Tibial artery (tissue), 4 donors: ENCODE measurements at places on chromosomes 7 and 10.

- no peak for DNase-seq
Observed at GRCh38 chr10:127926455-127926854, 19.6 kb downstream of the PTPRE start.

DNA sequence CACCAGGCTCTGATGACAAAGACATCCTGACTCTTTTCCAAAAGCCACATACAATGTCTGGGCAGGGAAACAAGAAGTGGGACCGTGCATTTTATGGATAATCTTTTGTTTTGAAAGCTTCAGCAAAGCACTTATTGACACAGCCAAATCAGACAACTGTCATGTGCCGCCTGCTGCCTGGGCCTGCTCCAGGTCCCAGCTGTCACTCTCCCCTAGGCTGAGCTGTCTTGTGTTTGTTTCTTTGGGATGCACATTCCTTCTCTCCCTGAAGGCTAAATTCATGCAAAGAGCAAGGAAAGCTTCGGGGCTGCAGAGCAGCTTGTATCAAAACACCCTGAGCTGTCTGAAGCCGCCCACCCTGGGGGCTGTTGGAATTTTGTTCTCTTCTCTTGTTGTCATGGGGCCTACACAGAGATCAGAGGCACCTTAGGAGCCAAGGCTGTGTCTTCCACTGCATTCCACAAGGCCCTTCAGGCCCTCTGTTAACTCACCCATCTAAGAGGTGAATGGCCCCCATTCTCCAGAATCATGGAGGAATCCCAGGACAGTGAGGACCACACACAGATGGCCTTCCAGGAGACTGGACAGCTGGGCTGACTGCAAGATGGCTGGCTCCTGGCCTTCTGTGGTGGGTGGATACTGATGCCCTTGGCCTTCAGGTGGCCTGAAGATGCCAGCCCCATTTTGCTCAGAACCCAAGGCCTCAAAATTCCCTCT lies 17.8 kb upstream of the SLC18A2 start:
- DNase-seq: peak; percentile 31

- peak; percentile 60 for DNase-seq
Observed at GRCh38 chr7:676246-676971, 50.1 kb upstream of the DNAAF5 start.

DNA sequence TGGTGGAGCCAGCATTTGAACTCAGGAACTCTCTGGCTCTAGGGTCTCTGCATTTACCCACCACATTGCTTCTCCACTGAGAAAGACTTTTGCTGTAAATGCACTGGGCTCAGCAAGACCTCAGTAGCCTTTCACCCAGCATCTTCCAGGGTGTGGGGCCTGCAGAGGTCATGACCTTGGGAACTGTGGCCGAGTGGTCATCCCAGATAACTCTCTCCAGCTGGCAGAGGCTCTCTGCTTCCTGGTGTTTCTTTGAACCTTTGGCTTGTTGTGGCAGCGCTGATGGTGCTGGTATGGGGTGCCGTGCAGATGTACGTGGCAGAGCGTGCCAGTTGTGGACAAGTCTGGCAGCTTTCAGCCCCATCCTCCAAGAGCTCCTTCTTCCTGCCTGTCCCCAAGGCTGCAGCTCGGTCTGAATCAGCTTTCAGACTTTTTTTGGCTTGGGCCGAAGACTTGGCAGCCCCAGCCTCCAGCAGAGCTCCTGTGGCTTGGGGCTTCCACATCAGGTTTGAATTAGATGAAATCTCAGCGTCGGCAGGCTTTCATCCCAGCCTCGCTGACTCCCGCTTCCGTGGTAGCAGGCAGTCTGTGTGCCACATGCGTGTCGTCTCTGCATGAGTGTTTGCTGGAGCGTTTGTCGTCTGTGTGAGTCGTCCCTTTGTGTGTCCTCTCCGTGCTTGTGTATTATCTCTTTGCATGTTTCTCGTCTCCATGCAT lies 21.5 kb downstream of the ADAMTS14 start:
- DNase-seq: peak; percentile 27

DNA sequence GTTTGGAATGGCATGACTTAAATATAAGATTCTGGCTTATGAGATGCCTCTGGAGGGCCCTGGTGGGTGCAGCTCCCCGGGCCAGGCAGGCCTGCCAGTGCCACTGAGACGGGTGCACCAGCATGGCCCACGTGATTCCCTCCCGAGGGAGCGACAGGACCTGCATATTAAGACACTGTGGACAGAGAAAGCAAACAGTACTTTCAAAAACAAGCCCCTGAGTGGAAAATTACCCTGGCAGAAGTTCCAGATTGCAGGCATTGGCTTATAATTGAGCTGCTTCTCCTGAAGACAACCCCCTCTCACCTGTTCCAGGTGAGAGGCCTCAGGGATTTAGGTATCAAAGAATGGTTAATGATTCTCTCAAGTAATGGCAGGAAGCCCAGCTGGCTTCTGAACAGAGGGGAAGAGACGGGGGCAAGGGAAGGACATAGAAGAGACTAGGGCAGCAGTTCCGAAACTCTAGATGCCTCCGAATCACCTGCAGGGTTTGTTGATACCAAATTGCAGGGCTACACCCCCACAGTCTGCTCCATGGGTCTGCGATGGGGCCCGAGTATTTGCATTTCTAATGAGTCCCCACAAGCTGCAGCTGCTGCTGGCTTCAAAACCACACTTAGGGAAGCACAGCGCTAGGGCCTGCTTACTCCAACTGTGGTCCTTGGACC lies 66.0 kb upstream of the DOCK1 start:
- no peak for DNase-seq

DNA sequence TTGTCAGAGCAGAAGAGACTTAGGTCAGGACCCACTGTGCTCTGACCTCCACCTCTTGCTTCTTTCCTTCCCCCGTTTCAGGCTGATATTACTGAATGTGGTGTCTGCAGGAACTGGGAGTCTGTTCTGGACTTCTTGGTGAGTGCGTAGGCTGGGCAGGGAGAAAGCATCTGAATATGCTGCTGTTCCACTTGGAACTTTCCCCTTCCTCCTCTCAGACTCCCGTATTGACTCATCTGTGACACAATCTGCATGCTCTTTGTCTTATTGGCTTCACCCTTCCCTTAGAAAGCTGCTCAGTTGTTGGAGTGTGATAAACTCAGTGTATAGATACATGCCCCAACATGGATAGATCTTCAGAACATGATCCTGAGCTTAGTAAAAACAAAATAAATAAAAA lies 137.6 kb upstream of the HABP2 start:
- DNase-seq: no peak

DNA sequence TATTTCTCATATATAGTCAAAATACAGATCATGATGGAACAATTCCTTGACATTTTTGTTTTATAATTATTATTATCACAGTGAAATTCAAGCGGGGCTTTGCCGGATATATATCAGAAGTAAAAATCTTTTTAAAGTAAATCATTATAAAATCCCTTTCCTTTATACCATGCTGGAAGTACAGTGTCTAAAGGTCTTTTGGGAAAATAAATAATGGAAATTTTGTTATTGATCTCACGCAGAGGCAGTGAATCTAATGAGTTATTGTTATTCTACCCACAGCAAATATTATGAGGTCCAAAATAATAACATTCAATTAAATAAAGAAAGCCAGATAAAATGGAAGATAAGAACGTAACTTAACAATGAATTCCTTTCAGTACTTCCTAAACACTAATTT lies 33.8 kb downstream of the GFRA1 start:
- DNase-seq: no peak

DNA sequence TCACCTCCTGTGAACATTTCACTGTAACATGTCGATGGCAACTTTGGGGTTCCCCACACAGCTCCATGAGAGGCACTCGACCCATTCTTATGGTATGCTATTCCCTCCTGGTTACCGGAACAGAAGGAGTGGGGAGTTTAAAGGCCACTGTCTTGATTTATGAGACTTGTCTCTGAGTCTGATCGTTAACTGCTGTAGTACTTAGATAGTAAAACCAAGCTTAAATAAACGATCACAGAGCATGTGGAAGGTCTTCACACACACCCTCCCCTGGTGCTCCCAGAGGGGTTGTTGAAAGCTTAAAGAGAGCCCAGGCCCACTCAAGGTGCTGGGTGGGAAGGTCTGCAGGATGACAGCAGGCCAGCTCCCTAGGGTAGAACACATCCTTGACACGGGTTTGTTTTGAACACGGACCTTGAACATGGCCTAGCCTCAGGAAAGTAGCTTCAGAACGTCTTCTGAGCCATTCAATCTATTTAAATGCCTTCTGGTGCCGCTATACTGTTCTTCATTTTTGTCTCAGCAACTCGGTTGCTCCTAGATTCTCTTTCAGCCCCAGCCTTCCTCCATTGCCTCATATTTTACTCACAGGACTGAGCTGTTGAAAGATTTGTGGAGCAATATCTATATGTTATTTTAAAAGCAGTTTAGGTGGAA lies 335.3 kb downstream of the FGFR2 start:
- no peak for DNase-seq

- DNase-seq: no peak
Observed at GRCh38 chr10:112851588-112852211, 98.3 kb upstream of the TCF7L2 start.
